SJSA1 (cell line): ENCODE measurements at places on chromosomes 5 and 9. TPM values are rescaled to one million over a fixed set of nuclear protein-coding genes. Genes with fewer than 3 reads are reported as not detected.

DNA sequence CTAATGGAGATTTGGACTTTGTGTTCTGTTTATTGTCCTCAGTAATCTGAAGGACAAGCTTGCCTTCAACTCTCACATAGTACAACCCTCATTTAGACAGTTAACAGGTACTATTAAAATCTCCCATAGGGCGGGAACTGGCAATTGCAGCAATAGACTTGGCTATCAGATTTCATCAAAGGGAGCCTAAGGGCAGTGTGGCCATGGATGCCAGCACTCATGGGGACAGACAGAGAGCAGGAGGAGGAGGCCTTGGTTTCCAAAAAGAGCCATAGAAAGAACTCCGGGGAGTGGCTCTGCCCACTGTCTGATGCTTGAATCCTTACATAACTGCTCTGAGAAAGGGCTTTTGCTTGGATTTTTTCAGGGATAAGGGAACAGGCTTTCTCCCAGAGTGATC, 6.8 kb downstream of the SLC36A1 start:
- DNase-seq = no peak
- H3K27me3 ChIP-seq = no peaks in the 10 kb centered on the region
- H3K27ac ChIP-seq = no peak overlapping the region
- peaks cover 27% of the 10 kb centered on the region for H3K4me1 ChIP-seq
- H3K4me3 ChIP-seq = no peak overlapping the region

GRCh38 chr5:116747881-116748280, 173.3 kb upstream of the SEMA6A start:
- 0 out of 2 replicates have a peak, but pooled peaks cover 3% of the 10 kb centered on the region for H3K4me1 ChIP-seq
- H3K36me3 ChIP-seq = no peaks in the 10 kb centered on the region
- H3K27me3 ChIP-seq = no peaks in the 10 kb centered on the region
- no peak for DNase-seq
- no peak overlapping the region for H3K4me3 ChIP-seq

DNA sequence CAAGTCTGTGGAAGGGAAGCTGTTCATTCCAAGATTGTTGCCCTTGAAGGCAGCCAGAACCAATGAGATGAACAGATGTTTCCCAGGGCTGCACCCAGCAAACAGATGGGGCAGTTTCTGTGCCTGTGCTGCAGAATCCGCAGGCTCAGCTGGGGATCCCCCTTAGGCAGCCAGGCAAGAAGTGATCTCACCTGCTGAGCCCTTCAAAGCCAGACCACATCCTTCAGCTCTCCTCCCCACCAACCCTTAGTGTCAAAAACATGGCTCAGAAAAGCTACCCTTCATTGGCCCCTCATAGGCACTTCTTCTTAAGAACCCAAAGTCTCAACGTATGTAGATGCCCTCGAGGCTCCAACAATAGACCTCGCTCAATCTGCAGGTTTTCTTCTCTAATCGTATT, 626.7 kb downstream of the CCDC171 start:
- DNase-seq = no peak
- no peaks in the 10 kb centered on the region for H3K27me3 ChIP-seq
- no peak overlapping the region for H3K4me3 ChIP-seq
- no peaks in the 10 kb centered on the region for H3K4me1 ChIP-seq
- no peak overlapping the region for H3K27ac ChIP-seq

GRCh38 chr9:121698627-121699570, 47.5 kb downstream of the DAB2IP start:
- H3K4me1 ChIP-seq = peaks cover 20% of the 10 kb centered on the region
- peak overlapping the region; percentile 62 for H3K4me3 ChIP-seq
- H3K36me3 ChIP-seq = no peaks in the 10 kb centered on the region
- H3K27me3 ChIP-seq = peaks cover 18% of the 10 kb centered on the region
- DNase-seq = no peak

- H3K27me3 ChIP-seq = peaks cover 25% of the 10 kb centered on the region
- no peak for DNase-seq
- H3K27ac ChIP-seq = no peak overlapping the region
- H3K36me3 ChIP-seq = no peaks in the 10 kb centered on the region
These were observed 143.2 kb downstream of the CACNA1B start for GRCh38 chr9:138020795-138021182.

GRCh38 chr9:132584601-132585560, 2.5 kb downstream of the BARHL1 start:
- peaks cover 96% of the 10 kb centered on the region for H3K27me3 ChIP-seq
- H3K4me3 ChIP-seq = no peak overlapping the region
- no peak overlapping the region for H3K27ac ChIP-seq
- no peaks in the 10 kb centered on the region for H3K36me3 ChIP-seq
- DNase-seq = no peak

DNA sequence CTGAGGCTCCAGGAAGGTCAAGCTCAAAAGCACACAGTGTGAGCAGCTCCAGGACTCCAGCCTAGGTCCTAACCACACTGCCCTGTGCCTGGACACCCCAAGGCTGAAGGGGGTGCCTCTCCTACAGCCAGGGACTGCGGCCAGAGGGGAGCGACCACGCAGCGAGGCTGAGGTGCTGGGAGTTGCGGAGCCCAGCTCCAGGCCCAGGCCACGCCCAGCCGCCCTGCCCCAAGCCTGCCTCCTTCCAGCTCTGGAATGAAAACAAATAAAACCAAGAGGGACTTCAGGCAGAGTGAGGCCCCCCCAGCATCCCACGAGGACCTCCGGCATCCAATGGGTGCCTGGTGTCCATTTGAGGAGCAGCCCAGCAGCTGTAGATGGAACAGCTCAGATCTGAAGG, 15.2 kb downstream of the VAV2 start:
- no peak overlapping the region for H3K4me3 ChIP-seq
- H3K4me1 ChIP-seq = peaks cover 98% of the 10 kb centered on the region
- DNase-seq = no peak
- H3K27me3 ChIP-seq = no peaks in the 10 kb centered on the region

GRCh38 chr5:154892369-154892771, 33.9 kb downstream of the CNOT8 start:
- no peak overlapping the region for H3K27ac ChIP-seq
- H3K36me3 ChIP-seq = peaks cover 88% of the 10 kb centered on the region
- H3K4me1 ChIP-seq = no peaks in the 10 kb centered on the region
- DNase-seq = no peak
- no peak overlapping the region for H3K4me3 ChIP-seq

GRCh38 chr5:119389288-119390030, 33.6 kb downstream of the TNFAIP8 start:
- no peak for DNase-seq
- peaks cover 12% of the 10 kb centered on the region for H3K4me1 ChIP-seq
- no peaks in the 10 kb centered on the region for H3K27me3 ChIP-seq

DNA sequence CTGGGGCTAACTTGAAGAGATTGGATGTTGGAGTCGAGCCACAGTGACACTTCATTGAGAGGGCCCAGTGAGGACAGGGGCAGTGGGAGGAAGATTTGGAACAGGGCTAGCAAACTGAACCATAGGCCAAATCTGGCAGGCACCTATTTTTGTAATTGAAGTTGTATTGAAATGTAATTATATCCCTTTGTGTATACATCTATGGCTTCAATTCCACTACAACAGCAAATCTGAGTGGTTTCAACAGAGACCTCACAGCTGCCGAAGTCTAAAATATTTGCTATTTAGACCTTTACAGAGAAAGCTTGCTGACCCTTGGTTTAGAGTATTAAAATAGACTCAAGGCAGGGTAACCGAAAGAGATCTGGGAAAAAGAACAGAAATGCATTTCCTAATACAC, 4.7 kb upstream of the TNFSF8 start:
- DNase-seq = no peak
- no peak overlapping the region for H3K4me3 ChIP-seq
- no peak overlapping the region for H3K27ac ChIP-seq
- no peaks in the 10 kb centered on the region for H3K27me3 ChIP-seq
- H3K4me1 ChIP-seq = no peaks in the 10 kb centered on the region
- no peaks in the 10 kb centered on the region for H3K36me3 ChIP-seq

DNA sequence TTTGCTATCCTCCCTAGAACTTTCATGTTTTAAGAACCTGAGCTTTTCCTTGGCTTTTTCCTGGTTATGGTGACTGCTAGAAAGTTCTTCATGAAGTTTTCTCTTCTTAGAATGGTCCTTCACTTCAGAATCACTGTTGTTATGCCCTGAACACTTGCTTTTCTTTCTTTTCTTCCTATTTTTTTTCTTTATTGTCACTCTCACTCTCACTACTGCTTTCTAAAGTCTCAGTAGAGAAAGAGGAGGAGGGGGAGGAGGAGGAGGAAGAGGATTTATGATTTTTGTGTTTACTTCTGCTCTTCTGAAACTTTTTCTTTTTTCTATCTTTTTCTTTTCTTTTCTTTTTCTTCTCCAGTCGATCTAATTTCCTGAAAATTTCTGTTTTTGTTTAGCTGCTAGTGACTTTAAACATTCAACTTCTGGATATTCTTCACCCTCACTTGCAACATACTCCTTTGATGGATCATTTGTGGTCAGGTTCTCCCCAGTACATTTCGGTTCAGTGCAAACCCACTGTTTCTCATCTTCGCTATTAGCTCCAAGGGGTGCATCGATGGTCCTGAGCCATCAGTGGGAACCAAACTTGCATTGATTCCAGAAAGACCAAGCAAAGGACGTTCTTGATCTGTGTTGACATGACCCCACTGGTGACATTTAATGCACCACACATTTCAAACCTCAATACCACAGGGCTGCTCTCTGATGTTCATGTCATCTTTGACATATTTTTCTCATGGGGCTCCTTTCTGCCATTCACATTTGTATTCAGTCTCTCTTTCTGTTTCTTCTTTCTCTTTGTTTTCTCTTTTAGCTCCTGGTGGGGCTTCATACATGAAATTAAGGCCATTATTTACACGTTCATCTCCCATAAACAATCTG, 81.6 kb upstream of the HAND1 start:
- H3K4me3 ChIP-seq = no peak overlapping the region
- no peaks in the 10 kb centered on the region for H3K36me3 ChIP-seq
- no peaks in the 10 kb centered on the region for H3K4me1 ChIP-seq
- peaks cover 35% of the 10 kb centered on the region for H3K27me3 ChIP-seq

SMIM23 gene
- not detected in 2 replicates for total RNA-seq

IFNA17 gene
- total RNA-seq = not detected in 2 replicates

GGTA1 gene
- total RNA-seq = not detected in 2 replicates

TRIM7 gene
- 28.0 and 45.2 TPM in 2 replicates for total RNA-seq

WNT8A gene
- total RNA-seq = not detected in 2 replicates

ANKRD34B gene
- not detected in 2 replicates for total RNA-seq
